ENCODE measurements at places on chromosomes 12 and 14.

DNA sequence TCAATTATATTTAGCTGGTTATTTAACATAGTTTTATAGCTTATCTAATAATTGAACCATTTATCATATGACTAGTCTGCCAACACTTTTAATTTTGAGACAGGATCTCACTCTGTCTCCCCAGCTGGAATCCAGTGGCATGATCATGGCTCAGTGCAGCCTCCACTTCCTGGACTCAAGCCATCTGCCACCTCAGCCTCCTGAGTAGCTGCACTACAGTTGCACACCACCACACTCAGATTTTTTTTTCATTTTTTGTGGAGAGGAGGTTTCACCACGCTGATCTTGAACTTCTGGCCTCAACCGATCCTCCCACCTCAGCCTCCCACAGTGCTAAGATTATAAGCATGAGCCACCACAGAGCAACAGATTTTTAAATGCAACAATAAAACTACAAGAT, 151.4 kb upstream of the MDGA2 start:
- no peak for DNase-seq

- no peak for DNase-seq
Observed at GRCh38 chr14:102854091-102854703, 68.3 kb upstream of the AMN start.

GRCh38 chr12:41521872-41522379, 333.8 kb downstream of the PDZRN4 start:
- no peak for DNase-seq

DNA sequence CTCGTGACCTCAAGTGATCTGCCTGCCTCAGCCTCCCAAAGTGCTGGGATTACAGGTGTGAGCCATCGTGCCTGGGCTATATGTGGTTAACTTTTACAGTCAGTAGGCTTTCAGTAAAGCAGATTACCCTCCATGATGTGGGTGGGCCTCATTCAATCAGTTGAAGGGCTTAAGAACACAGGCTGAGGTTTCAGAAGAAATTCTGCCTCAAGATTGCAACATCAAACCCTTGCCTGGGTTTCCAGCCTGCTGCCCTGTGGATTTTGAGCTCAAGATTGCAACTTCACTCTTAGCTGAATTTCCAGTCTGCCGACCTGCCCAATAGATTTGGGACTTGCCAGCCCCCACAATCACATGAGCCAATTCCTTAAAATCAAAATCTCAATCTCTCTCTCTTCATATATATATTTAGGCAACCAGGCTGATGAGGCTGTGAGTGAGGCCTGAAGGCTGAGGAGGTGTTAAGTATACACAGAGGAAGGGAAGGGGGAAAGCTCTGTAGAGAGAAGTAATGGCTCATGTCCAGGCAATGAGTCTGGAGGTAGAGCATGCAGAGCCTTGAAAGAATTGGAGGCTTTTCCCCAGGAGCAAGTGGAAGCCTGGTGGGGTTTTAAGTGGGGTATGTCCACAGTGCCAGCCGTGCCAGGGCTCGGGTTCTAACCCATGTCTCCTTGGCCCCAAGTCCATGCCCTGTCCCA, 33.3 kb upstream of the ACTN1 start:
- DNase-seq, result no peak

DNA sequence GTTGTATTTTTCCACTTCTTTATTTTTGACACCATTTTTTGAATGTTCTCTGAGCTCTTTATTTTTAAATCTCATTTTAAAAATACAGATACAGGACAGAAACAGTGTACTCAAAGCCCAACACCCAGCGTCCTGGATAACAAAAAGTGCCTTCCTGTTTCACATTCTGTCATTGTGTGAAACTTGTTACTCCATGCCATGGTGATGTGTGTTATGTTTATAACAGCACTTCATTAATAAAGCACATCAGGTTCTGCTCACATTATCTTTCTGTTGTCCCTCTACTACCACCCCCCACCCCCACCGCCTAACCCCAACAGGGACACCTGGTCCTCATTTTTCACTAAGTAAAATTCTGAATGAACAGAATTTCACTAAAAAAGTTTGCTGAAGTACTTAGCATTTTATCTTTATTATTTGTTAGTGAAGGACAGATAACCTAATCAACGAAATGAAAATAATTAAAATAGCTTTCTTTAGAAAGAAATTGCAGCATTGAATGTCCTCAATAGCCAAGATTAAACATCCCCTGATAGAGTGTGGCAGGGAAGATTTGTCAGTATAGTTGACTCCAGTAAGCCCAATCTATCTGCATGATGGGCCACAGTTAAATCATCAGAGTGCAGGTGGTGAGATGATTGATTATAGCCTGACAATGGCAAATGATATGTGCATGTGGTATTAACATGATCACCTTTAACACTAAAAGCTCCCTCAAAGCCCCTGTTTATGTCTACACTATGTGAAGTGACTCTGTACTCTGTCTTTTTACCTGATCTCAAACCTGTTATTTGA, 153.9 kb downstream of the ACSS3 start:
- no peak for DNase-seq

DNA sequence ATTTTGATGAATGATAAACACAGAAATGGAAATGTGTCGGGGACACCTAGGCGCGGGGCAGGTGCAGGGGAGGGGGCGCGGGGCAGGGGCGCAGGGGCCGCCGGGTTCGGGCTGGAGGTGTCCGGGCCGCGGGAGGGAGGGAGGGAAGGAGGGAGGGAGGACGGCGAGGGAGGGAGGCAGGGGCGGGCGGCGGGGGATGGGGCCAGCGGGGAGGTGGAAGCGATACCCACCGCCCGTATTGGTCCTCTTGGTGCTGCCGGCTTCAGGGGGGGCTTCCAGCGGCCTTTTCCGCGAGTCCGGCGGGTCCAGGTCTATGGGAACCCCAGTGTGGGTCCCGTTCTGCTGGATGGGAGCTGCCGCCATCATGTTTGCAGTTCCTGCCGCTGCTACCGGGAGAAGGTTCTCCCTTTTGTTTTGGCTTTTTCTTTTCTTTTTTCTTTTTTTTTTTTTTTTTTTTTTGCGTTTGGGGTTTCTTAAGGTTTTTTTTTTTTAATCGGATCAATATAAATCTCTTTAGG, 703 bp downstream of the NOVA1 start:
- no peak for DNase-seq

DNA sequence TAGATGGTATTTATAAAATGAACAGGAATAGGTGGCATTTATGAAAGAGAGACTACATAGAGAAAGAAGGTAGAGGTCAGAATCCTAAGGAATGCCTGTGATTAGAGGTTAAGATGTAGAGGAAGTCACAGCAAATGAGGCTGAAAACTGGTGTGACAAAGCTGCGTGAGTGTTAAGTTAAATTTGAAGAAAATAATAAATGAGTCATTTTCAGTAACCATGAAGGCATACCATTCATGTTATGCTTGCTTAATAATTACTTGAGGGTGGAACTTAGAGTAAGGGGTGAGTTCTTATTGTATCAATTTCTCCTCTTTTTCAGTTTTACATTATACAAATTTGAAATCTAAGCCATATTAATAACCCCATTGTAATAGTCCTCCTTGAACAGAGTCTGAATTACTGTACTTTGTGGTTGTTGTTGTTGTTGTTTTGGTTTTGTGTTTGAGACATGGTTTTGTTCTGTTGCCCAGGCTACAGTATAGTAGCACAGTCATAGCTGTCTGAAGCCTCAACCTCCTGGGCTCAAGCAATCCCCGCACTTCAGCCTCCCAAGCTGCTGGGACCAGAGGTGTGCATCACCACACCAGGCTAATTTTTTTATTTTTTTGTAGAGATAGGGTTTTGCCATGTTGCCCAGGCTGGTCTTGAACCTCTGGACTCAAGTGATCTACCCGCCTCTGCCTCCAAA, 761.5 kb downstream of the GALC start:
- no peak for DNase-seq

DNA sequence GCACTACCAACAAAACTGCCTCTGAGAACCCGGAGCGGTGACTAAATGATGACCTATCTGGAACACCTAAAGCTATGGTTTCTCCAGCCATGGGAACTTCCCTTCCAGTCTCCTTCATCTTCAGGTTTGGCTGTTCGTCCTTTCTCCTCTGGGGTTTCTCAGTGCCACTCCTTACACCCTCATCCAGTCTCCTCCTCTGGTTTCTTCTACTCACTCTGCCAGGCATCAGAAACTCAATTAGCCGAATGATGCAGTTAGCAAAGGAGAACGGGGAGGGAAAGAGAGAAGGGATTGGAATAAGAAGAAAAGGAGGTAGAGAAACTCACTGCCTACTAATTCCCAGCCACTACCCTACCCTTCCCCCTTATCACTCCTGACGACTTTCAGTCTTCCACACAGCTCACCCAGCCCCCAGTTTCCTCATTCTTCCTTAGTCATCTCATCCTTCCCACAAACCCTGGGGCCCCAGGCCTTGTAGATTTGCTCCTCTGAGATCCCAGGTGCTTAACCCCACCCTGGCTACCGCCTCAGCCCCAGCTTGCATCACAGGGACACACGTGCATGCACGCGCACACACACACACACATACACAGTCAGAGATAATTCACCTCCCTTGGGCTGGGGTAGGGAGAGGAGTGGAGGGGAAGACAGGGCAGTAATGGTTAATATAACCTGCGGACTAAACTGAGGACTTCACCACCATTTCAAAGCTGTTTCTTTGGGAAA, 13.0 kb downstream of the FGD6 start:
- no peak for DNase-seq

DNA sequence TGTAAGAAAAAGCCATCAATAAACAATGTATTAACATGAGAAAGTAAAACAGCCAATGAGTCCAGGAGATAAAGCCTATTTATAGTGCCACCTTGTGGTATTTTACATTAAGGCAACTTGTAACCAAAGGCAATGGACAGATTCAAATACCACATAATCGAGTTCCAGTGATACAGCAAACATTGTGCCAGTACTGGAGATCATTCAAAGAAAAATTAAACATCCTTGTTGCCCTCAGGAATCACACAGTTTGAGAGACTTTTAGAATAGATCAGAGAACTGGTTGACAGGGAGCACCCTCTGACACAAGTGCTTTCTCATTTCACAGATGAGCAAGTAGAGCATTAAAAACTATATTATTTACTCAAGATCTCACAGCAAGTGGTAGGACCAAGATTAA, 98.1 kb downstream of the DDHD1 start:
- DNase-seq, result no peak

- peak; percentile 76 for DNase-seq
Observed at GRCh38 chr14:97179573-97179972, 382.4 kb downstream of the VRK1 start.

DNA sequence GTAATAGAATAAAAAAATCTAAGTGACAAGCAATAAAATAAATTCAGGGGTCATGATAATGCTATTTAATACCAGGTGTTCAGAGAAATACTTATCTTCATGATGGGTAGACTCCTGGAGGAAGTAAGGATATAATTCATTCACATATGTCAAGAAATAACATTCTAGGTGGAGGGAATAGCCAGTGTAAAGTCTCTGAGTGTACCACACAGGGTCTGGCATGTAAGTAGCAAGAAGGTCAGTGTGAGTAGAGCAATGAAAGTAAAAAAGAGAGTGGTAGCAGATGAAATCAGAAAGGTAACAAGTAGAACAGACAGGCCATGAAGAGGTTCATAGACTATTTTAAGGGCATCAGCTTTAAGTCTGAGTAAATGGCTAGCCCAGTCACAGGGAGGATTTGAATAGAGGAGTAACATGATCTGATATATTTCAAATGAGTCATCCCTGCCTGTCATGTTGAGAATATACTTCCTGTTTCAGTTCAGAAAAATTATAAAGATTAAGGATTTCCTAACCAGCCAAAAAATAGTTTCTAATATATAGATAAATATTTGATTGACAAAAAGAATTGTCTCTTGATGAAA, 519.9 kb downstream of the C12orf50 start:
- no peak for DNase-seq

DNA sequence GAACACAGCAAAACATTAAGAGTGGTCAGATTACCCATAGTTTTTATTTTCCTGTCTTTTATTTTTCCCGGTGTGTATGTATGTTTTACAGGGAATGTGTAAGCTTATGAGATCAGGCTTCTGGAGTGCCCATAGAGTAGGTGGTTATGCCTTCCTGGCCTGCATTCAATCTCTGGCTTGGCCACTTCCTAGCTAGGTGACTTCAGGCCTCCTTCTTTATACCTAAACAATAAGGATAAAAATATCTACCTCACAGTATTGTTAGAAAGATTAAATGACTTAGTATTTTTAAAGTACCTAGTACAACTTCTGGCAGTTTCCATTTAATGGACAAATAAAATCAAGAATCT, 42.4 kb downstream of the ITPR2 start:
- DNase-seq, result no peak

- peak; percentile 80 for DNase-seq
Observed at GRCh38 chr14:104676694-104677511, 12.5 kb upstream of the INF2 start.

- DNase-seq, result no peak
Observed at GRCh38 chr12:104154806-104155205, 16.8 kb upstream of the NFYB start.

DNA sequence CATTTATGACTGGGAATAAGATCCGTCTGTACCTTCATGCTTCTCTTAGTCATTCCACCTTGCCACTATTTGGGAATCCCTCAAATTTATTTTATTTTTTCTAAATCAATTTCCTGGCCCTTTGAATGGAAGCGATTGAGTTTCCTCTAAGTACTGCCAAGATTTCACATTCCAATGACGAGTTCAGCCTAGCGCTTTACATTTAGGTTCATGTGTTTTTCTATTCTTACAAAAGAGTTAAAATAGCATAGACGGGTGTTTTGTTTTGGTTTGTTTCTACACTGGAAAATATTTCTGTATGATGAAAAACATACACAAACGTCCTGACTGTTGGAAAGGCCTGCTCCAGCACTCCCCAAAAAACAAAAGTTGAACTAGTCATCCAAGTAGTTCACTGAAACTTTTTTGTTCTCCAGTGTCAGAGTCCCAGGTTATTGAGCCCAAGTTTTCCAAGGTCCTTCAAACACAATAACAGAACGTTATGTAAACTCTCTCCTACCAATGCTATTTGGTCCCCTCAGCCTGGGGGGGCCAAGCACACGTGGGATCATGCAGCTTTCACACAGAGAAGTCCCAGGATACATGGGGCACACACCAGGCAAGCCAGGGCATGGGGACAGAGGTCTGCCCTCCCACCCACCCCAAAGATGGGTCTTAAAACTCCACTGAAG, 74.8 kb upstream of the FOXN3 start:
- DNase-seq, result no peak

GRCh38 chr14:97198813-97199212, 401.6 kb downstream of the VRK1 start:
- DNase-seq, result no peak

- DNase-seq, result no peak
Observed at GRCh38 chr12:123050913-123051312, 70.4 kb downstream of the ARL6IP4 start.

DNA sequence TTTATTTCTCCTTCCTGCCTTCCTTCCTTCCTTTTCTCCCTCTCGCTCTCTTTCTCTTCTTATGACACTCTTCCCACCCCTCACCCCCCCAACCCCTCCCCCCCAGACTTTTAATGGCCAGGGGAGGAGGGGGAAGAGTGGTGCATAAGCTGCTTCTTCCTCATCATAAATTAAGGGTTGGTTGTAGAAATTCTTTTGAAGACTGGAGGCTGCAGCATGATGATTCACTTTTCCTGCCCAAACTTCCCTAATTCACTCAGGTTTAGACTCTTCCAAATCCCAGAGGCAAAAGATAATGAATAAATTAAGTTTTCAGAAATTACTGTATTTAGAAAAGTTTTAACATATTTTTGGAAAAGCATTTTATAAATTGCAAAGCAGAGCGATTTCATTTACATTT, 58.2 kb downstream of the GRIP1 start:
- DNase-seq, result no peak
